ENCODE measurements at places on chromosomes 12 and 14. TPM values are rescaled to one million over a fixed set of nuclear protein-coding genes. Genes with fewer than 3 reads are reported as not detected.

A2ML1 gene
- total RNA-seq: not detected

KRT82 gene
- not detected for total RNA-seq

SLC4A8 gene
- 1.7 TPM for total RNA-seq

ZNF839 gene
- total RNA-seq: 7.1 TPM

TEX22 gene
- 0.23 TPM for total RNA-seq

ASB2 gene
- 0.80 TPM for total RNA-seq

ZDHHC22 gene
- 0.20 TPM for total RNA-seq

FBLN5 gene
- total RNA-seq: 3.4 TPM

KERA gene
- total RNA-seq: not detected

ARHGAP5 gene
- 52.1 TPM for total RNA-seq

ACSS3 gene
- not detected for total RNA-seq

MYF5 gene
- total RNA-seq: not detected

CLEC1B gene
- not detected for total RNA-seq

SERPINA3 gene
- 11.0 TPM for total RNA-seq

PTPN21 gene
- 9.8 TPM for total RNA-seq

GLIPR1L1 gene
- total RNA-seq: not detected

LYZ gene
- 1.5 TPM for total RNA-seq

UTP20 gene
- 19.4 TPM for total RNA-seq

SSTR1 gene
- not detected for total RNA-seq

WIF1 gene
- total RNA-seq: not detected

CSRNP2 gene
- total RNA-seq: 11.8 TPM

ATXN2 gene
- total RNA-seq: 56.6 TPM

IFNG-AS1 gene
- total RNA-seq: not detected

FOXA1 gene
- 5.3 TPM for total RNA-seq

CTSG gene
- not detected for total RNA-seq

GARIN6 gene
- not detected for total RNA-seq

MMP14 gene
- 0.55 TPM for total RNA-seq

EML1 gene
- total RNA-seq: 45.4 TPM

LRRC10 gene
- total RNA-seq: not detected

PMEL gene
- 1.3 TPM for total RNA-seq

ENDOU gene
- total RNA-seq: not detected

EID3 gene
- 7.0 TPM for total RNA-seq

Measured in A549 treated with ZK216348 at 1 μM for 4 hours (cell line).